GM13977 (cell line): ENCODE measurements at places on chromosomes 5 and 9.

- no peak for DNase-seq
These were observed 214.4 kb upstream of the PAPPA start for GRCh38 chr9:115939065-115939765.

GRCh38 chr9:126586236-126586635, 27.5 kb upstream of the LMX1B start:
- no peak for DNase-seq

DNA sequence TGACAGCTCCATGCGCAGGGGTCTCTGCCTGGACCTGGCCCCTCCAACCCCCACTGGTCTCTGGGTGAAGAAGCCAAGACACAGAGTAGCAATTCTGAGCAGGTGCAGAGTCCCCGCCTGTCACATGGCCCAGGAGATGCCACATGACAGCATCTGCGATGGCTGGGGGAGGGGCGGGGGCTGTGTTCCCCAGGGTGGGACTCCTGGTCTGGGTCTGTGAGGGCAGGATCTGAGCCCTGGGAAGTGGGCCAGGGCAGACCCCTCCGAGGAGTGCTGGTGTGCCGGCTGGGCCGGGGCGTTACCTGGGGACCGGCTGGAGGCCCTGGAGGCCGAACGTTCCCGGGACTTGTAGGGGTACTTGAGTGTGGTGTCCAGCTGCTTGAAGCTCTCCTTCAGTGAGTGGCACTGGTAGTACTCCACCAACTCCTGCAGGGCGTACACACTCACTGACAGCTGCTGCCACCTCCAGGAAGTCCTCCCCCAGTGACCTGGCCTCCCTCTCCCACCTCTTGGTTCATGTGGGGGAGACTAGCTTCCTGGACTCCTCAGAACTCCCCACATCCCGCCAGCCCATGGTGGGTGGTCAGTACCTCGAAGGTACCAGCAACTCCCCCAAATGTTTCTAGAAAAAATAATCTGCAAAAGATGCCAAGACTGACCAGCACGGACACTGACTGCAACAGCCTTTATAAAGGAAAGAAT, 32.1 kb upstream of the SARDH start:
- DNase-seq = no peak

- no peak for DNase-seq
These were observed 303.0 kb upstream of the TLE4 start for GRCh38 chr9:79268806-79269205.

DNA sequence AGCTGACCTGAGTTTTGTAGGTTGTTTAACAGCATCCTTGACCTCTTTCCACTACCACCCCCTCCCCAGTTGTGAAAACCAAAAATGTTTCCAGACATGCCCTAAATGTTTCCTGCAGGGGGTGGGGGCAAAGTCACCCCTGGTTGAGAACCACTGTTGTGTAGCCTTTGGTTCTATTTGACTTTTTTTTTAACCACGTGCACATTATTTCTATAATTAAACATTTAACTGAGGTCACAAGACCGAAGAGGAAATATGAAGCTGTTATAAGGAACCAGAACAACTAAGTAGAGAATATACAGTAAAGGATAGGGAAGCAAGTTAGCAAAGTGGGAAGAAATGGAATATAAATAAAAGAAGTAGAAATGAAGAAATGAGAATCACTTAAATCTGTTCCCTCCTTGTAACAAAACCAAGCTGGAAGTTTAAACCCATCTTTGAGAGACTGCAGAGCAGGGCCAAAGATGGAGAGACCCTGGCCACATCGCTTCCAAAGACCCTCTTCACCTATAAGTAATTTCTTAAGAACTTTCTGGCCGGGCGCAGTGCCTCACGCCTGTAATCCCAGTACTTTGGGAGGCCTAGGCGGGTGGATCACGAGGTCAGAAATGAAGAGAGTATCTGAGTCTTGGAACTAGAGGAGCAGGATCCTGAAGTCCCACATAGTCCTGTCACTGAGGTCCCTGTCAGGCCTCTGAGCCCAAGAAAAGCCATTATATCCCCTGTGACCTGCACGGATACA, 14.4 kb downstream of the SIT1 start:
- no peak for DNase-seq

DNA sequence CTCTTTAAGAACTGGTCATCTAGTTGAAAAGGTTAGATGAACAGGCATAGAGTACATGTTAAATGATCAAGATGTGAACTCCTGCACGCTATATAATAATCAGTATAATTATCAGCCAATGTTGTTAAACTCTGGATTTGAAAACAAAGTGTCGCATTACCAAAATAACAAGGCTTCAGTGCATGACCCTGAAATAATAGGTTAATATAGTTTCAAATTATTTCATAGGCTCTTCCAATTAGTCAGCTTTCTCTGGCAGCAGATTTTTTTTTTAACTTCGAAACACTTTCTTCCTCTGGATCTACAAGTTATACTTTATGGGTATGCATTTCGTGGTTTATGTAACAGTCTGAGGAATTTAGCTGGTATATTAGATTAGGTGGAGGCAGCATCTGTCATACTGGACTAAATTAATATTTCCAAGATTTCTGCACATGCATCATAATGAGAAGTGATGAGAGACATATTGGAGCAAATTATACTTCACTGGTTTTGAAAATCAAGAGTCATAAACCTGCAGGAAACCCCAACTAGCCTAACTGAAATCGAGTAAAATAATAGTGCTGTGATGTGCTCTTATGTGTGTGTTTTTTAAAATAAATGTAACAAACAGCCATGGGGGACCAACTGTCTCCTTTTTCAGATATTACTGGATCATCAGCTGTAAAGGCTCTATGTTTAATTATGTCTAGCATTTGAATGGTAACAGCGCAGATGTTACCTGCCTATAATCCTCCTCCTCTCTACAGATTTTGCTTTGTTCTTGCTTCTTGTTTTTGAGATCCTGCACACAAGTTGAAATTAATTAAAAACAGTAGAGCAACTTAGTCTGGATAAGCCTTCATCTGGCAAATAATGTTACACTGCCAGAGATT, 85.9 kb upstream of the CKMT2 start:
- DNase-seq = no peak

DNA sequence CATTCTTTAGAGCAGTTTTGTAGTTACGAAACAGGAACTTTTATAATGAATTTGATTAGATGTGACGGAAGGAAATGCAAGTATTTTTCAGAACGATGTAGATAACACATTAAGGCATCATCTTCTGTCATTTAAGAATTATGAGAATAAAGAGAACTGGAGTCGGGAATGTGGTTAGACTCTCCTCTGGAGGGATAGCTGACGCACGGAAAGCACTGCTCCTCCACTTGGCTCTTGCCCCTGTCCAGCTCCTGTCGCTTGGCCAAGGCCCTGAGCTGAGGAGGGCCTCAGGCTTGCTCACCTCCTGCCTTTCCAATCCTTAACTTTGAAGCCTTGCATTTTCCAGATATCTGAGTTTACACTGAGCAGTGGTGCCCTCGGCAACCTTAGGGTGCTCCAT, 60.5 kb downstream of the MAP1B start:
- no peak for DNase-seq

- no peak for DNase-seq
These were observed 639.7 kb upstream of the C9orf72 start for GRCh38 chr9:28212979-28213378.

GRCh38 chr5:1279443-1280151, 15.3 kb downstream of the TERT start:
- no peak for DNase-seq

DNA sequence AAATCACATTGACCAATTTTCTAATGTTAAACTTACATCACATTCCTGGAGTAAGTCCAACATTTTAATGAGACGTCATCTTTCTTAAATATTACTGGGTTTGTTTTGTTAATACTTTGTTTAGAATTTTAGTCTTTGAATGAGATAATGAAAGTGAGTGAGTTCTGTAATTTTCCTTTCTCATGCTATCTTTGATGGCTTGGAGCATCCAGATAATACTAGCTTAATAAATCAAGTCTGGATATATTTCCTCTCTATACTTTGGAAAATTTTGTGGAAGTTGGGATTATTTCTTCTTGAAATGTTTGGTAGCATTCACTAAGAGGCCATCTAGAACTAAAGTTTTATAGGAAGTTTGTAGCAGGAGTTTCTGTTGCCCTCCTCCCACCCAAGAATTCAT, 90.8 kb upstream of the IL7R start:
- no peak for DNase-seq

DNA sequence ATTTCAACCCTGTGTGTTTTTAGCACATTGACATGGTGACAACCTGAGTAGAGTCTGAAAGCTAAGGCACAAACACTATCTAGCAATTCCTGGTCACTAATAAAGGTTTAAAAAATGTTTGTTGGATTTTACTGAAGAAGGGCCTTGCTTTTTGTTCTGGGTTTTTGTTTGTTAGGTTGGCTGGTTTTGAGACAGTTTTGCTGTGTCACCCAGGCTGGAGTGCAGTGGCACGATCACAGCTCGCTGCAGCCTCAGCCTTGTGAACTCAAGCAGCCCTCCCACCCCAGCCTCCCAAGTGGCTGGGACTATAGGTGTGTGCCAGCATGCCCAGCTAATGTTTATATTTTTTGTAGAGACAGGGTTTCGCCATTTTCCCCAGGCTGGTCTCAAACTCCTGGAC, 39.0 kb downstream of the PRKACG start:
- no peak for DNase-seq

- DNase-seq = no peak
These were observed 57.3 kb downstream of the GADD45G start for GRCh38 chr9:89661956-89662717.

DNA sequence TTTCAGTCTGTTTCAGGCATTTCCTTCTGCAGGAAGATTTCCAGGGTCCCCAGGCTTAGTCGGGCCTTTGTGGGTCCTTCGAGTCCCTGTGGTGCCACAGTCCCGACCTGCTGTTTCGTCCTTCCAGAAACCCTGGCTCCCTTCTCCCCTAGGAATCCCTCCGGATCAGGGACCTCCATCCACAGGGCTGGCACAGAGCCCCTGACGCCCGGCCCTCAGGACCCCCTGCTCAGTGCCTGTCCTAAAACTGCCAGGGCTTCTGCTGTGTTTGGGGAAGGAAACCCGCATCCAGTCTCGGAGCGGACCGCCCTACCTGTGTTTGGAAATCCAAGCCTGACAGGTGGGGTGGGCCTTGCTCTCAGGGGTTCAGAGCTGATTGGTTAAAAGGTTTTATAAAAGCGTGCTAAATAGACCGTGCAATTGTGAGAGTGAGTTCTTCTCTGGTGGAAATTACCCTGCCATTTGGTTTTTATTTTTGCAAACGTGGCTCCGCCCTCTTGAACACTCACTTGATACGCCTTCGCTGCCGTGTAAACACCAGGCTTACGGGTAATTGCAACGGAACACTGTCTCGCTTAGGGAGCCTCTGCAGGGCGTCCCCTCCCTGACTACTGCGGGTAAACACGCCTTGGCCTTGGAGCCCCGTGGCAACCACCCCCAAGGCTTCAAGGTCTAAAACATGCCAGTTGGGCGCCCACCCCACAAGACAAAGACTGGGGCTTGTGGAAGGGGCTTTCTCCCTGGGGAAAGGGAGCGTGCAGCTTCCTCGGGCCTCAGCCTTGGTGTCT, 121.2 kb downstream of the PHF2 start:
- no peak for DNase-seq

DNA sequence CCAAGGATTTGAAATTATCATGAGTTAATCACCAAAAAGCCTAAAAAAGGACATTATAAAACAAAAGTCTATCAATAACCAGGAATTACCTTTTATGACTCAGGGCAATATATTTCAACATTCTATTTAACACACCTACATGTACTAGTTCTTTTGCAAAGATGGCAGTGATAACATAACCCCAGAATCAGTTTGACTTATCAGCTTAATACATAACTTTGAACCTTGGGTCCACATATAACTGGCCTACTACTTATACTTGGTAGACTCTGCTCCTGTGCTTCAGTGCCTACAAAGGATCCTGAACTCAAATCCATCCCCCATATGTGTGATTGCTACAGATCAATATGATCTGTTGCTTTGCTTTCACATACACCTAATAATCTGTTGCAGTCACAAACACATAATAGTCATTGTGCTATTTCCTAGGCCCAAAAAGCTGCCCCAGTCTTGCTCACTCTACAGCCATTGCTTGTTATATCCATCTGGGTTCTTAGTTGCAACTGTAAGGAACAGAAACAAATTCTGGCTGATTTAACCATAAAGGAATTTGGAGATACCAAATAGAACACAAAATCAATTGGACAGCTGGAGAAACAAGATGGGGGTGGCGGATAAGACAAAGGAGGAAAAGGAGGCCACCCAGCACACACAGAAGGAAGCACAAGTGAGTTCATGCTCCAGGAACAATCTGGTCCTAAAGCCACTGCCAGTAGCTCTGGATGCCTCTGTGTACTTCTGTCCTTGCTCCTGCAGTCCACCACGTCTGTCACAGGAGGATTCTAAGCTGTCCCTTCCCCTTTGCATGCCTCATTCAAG, 25.5 kb downstream of the DEPDC1B start:
- no peak for DNase-seq

GRCh38 chr9:98584059-98584458, 124.7 kb downstream of the GABBR2 start:
- no peak for DNase-seq

DNA sequence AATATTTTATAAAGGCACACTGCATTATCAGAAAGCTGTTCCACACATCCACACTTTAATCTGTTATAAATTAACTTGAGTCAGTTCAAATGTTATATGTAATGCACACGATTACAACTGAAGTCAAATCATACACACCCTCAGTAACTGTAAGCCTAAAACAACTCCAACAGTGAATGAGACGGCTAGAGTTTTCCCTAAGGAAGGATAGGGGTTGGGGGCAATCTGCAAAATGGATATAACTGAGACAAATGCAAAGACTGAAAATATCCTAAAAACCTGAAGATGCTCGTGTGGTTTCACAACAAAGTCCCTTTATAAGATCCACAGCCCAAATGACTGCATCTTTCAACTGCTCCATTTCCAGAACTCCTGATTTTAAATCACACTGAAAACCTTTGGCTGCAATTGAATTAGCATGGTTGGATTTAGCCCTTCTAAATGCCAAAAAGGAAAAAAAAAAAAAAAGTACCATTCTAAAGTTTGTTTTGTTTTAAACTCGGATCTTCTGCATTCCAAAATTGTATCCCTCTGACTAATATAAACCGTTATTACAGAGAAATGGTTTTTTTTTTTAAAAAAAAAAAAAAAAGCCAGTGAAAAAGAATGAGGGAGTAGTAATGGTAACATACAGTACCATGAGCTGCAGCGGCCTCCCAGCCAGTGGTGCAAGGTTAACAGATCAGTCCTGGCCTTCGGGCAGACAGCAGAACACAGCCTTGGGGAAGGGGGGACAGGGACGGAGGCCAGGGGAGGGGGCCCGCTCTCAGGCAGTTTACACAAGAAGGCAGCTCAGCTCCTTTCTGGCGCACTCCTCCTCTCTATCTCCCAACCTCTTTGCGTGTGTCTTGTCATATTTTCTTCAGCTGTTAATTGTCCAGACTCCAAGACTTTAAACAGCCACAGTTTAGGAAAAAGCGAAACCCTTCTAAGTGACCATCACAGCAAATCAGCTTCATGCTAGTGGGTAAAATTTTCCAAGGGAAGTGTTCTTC, 166.1 kb downstream of the BNC2 start:
- no peak for DNase-seq
